ENCODE measurements at places on chromosomes 13 and 19. TPM values are rescaled to one million over a fixed set of nuclear protein-coding genes. Genes with fewer than 3 reads are reported as not detected.

GRCh38 chr13:44218501-44219240 lies 155.0 kb upstream of the SERP2 start:
- no peak for ATAC-seq

DNA sequence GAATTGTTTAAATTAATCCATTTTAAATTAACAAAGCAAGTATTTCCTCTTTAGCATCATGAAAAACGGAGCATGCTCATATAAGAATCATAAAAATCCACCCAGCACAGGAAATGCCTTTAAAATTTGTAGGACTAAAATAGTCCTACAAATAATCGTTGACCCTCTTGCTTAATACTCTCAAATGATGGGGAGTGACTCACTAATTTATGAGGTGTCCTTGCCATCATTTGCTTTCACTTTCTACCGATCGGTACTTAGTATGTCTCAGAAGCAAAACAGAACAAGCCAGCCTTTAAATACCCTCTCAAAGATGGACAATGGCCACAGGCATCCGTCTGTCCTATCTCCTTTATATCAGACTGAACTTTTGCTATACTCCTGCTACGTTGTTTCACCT lies 97.2 kb downstream of the SUCLA2 start:
- ATAC-seq = no peak

DNA sequence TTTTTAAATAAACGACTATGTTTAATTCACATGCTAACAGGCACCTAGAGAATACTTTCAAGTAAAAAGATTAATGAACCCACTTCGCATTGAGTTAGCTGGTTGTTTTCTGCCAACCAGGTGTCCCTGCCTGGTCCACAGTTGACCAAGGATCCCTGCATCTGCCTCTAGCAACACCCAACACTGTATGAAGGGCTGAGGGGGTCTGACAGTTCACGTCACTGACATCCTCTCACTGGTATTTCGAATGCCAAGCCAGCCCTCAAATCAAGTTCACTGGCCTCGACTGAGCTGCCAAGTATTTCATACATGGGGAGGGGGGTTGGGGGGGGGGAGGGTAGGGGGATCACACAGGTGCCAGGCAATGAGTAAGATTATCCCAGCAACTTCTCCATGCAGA lies 25.4 kb downstream of the SLC25A30 start:
- no peak for ATAC-seq

DNA sequence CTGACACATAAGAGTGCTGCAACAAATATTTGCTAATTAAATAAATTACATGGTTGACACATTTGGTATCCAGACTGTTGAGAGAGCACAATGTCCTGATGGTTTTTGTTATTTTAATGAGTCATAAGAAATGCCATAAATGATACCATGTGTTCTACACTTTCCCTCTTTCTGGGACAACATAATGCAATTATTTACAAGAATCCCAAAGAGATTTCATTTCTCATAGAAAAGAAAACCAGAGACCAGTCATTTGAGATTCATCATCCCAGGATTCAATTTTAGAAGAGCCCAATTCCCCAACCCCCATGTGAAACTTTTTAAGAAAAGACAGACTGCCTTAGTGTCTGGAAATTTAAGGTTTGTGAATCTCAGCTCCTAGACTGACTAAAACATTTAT lies 399.6 kb downstream of the DCT start:
- ATAC-seq = no peak

GRCh38 chr13:107883561-107884175 lies 331.7 kb downstream of the LIG4 start:
- no peak for ATAC-seq

DNA sequence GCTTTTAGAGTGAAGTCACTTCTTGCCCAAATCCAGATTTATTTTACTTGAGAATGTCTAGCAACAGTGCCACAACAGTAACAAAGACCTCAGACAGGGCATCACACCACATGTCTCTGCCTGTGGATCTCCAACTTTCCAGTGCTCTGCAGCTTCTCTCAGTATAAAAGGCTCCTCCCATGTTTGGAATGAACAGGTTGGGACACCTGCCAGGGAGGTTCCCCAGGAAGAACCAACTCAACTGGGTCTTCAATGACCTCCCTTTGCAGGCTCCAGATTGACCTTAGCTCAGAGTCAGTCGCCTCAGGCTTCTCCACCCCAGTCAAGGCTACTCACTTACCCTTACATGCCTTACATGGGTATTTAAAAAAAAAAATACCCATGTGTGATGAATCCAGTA lies 3.4 kb downstream of the ZNF823 start:
- no peak for ATAC-seq

- ATAC-seq = no peak
Measured at GRCh38 chr13:110135977-110136597, 170.9 kb downstream of the COL4A1 start.

GRCh38 chr13:99027661-99028425 lies 50.0 kb upstream of the DOCK9 start:
- peak; percentile 46 for ATAC-seq

- no peak for ATAC-seq
Measured at GRCh38 chr13:102538938-102539337, 57.8 kb upstream of the TPP2 start.

DNA sequence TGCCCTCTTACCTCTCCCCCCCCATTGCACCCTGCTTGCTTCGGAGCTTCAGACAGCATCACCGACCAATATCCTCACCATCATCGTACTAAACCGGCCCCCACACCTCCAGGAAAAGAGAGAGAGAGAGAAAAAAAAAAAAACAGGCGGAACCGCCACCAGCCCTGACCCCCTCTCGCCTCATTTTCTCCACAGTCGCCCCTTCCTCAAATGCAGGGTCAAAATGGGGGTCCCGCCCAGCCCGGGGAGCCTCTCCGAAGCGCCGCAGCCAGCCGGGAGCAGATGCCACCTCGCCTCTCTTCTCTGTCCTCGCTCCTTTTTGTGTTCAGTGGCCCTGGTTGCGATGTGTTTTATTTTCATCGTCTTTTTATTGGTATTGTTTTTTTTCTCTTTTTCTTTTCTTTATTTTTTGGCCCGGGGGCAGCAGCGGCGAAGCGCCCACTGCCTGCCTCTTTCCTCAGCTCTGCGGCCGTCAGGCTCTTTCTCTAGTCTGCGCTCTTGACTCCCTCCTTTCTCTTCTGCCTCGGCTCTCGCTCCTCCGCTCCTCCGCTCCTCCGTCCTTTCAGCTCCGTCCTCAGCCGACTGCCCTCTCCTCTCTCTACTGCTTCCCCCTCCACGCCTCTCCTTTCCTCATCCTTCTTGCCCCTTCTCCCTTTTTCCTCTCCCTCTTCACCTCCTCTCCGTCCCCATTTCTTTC lies 41.4 kb downstream of the DEDD2 start:
- peak; percentile 59 for ATAC-seq

DNA sequence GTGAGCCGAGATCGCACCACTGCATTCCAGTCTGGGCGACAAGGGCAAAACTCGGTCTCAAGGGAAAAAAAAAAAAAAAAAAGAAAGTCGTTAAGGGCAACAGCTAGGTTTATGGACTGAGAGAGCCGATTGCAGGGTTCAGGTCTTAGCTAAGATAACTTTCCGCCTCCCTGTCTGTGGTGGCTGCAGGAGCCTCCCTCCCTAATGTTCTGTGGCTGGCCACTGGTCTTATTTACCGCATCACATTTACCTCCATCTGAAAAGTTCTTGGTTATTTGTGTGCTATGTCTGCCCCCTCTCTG lies 722 bp upstream of the CRTC1 start:
- ATAC-seq = no peak

DNA sequence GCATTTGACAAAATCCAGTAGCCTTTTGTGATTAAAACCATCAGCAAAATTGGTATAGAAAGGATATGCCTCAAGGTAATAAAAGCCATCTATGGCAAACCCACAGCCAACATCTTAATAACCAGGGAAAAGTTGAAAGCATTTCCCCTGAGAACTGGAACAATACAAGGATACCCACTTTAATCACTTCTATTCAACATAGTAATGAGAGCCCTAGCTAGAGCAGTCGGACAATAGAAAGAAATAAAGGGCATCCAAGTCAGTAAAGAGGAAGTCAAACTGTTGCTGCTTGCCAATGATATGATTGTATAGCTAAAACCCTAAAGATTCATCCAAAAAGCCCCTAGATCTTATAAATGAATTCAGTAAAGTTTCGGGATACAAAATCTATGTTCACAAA lies 1510.3 kb downstream of the PCDH9 start:
- ATAC-seq = no peak

DNA sequence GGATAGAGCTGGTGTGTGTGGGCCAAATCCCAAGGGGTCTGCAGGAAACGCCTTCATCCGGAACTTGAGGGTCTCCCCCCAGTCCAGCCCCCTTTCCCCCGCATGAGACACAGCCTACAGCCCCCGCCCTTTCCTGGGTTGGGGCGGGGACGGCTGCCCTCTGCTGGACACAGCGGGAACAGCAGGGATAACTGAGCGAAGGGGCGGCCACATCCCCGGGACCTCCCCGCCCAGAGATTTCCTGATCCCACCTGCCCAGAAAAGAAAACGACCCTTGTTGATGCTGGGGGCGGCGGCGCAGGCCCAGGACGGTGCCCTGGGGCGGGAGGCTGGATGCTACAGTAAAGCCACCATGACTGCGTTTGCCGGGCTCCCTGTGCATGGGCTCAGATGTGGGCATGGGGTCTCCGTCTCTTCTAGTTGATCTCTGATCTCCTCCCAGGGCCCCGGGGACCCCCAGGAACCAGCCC lies 14.2 kb downstream of the ONECUT3 start:
- peak; percentile 53 for ATAC-seq

DNA sequence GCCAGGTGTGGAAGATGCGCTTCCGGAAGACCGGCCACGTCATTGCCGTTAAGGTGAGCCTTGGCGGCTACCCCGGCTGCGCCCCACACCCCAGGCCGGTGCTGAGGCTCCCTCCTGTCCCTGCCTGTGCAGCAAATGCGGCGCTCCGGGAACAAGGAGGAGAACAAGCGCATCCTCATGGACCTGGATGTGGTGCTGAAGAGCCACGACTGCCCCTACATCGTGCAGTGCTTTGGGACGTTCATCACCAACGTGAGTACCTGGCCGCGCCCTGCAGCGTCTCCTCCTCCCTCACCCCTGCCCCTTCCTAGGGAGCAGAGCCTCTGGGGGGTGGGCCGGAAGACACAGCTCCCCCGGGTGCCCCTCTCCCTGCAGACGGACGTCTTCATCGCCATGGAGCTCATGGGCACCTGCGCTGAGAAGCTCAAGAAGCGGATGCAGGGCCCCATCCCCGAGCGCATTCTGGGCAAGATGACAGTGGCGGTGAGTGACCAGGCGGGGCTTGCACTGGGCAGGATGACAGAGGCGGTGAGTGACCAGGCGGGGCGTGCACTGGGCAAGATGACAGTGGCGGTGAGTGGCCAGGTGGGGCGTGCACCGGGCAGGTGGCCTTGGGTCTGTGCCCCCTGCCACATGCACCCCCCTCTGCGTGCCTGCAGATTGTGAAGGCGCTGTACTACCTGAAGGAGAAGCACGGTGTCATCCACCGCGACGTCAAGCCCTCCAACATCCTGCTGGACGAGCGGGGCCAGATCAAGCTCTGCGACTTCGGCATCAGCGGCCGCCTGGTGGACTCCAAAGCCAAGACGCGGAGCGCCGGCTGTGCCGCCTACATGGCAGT lies 4.1 kb upstream of the TGFBR3L start:
- ATAC-seq = no peak

- no peak for ATAC-seq
Measured at GRCh38 chr19:18278521-18279265, 2.7 kb downstream of the JUND start.

DNA sequence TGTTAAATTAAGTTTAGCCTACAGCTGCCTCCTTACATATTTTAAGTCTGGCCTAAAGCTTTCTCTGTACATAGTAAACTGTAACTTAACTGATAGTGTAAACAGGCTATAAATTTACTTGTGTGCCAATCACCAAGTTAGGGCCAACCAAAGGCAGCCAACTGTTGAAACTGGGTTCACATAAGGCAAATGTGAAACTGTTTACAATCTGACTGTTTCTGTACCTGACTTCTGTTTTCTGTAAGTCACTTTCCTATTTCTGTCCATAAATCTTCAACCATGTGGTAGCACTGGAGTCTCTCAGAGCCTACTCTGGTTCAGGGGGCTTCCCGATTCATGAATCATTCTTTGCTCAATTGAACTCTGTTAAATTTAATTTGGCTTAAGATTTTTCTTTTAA lies 103.1 kb downstream of the RAP2A start:
- peak; percentile 34 for ATAC-seq

DNA sequence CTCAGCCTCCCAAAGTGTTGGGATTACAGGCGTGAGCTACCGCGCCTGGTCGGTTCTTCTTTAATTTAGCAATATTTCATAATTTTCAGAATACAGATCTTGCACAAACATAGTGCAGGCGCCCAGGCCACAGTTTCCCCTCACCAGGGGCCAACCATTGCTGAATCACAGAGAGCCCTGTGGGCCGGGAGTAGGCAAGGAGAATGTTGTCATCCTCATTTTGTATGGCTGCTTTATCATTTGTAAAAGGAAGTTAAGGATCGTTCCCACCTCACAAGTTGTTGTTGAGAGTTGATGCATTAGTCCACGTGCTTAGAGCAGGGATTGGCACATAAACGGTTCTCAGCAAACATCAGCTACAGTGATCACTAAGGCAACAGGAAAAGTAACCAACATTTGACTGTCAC lies 30.2 kb downstream of the MEIS3 start:
- ATAC-seq = no peak

- ATAC-seq = no peak
Measured at GRCh38 chr13:83065108-83065507, 817.2 kb downstream of the SLITRK1 start.

- ATAC-seq = peak; percentile 52
Measured at GRCh38 chr13:52405767-52406494, at the start of gene THSD1. Gene THSD1, minus strand, starts transcription at chr13:52406172. Its CDS starts 3,572 bp downstream, at chr13:52402600.

- ATAC-seq = peak; percentile 95
Measured at GRCh38 chr13:32031025-32031814, at the start of gene FRY. Gene FRY, plus strand, starts transcription at chr13:32031774. Its CDS starts 22 bp downstream, at chr13:32031796.

DNA sequence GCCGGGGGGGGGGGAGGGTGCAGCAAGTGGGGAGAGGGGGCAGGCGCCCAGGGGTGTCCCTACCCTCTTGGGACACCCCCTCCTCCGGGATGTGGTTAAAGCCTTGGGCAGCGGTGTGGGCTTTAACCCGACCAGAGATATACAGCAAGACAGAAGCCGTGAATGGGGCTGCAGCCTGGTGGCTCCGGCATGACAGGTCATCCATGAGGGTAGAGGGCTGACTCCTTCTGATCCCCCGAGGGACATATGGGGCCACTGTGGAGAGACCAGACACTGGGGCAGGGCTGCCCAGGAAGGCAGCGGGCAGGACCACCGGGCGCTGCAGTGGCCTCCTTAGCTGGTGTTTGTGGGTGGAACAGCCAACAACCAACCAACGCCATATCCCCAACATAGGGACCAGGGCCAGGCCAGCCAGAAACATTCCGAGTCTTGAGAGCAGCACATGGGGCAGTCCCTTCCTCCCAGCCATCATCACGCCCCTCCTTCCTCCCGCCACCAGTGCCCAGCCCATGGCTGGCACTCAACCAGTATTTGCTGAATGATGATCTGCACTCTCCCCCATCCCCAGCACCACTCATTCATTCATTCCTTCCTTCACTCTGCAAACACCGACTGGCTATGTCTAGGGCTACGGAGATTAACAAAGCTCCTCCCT lies 18.2 kb downstream of the ELAVL1 start:
- ATAC-seq = no peak

Gene TSKS
- 0.32 TPM for total RNA-seq

Gene WDR88
- total RNA-seq = 0.58 TPM

Gene TMEM221
- not detected for total RNA-seq

Gene CYP2B6
- total RNA-seq = not detected

Gene PNMA8B
- total RNA-seq = 0.08 TPM

Gene TYROBP
- total RNA-seq = not detected

Gene ZNF99
- not detected for total RNA-seq

Gene ZNF557
- total RNA-seq = 7.6 TPM

Gene COMP
- not detected for total RNA-seq

Gene SH2D3A
- 21.2 TPM for total RNA-seq

Gene MYO16
- total RNA-seq = not detected

Measured in activated T-helper 17 cell treated with anti-CD3 and anti-CD28 coated beads, Interleukin-2, amount 50 U/mL, for 72 hours (primary cell).